Colonic mucosa (tissue), 4 donors: ENCODE measurements at places on chromosomes 5 and 9. TPM values are rescaled to one million over a fixed set of nuclear protein-coding genes. Genes with fewer than 3 reads are reported as not detected.

- no peak overlapping the region for H3K4me3 ChIP-seq
- H3K27ac ChIP-seq = no peak overlapping the region
- no peak for DNase-seq
- no peaks in the 10 kb centered on the region for H3K36me3 ChIP-seq
- H3K4me1 ChIP-seq = no peaks in the 10 kb centered on the region
Measured at GRCh38 chr5:73365301-73365853, 83.2 kb downstream of the FOXD1 start.

DNA sequence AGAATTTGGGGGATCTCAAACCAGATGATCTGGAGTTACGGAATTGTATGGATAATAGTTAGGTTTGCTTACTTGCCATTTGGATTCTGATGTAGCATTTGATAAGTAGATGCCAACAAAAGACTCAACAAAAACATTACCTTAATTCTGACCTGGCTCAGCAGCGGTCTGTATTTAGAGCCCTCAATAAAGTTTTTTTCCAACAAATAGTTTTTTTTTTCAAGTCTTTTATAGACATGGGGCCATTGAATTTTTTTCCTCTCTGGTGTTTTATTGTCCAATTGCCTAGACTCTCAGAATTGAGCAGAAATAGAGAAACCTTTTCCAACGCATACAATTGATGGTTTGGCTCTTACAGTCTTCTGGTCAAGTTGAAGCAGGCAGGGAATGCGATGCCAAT, 192.8 kb upstream of the GAS1 start:
- DNase-seq = no peak
- no peaks in the 10 kb centered on the region for H3K36me3 ChIP-seq
- H3K27me3 ChIP-seq = no peaks in the 10 kb centered on the region
- H3K27ac ChIP-seq = no peak overlapping the region

GRCh38 chr9:33161589-33162132, 5.5 kb downstream of the B4GALT1 start:
- no peak overlapping the region for H3K4me3 ChIP-seq
- peak overlapping the region; percentile 95 for H3K27ac ChIP-seq
- no peaks in the 10 kb centered on the region for H3K36me3 ChIP-seq
- H3K27me3 ChIP-seq = no peaks in the 10 kb centered on the region

The PRKAA1 gene
- total RNA-seq = 77.4 TPM

The PCDHGB6 gene
- total RNA-seq = 1.8 TPM
